ENCODE measurements at places on chromosomes 1 and 21.
A peak's percentile ranks its signal among the peaks of the same experiment; 100 is the strongest.

- peak; percentile 47 for DNase-seq
Observed at GRCh38 chr1:22031214-22031962, 21.1 kb upstream of the CDC42 start.

- no peak for DNase-seq
Observed at GRCh38 chr1:164801246-164801731, 242.3 kb downstream of the PBX1 start.

- DNase-seq: no peak
Observed at GRCh38 chr21:15682186-15682895, 47.4 kb upstream of the USP25 start.

DNA sequence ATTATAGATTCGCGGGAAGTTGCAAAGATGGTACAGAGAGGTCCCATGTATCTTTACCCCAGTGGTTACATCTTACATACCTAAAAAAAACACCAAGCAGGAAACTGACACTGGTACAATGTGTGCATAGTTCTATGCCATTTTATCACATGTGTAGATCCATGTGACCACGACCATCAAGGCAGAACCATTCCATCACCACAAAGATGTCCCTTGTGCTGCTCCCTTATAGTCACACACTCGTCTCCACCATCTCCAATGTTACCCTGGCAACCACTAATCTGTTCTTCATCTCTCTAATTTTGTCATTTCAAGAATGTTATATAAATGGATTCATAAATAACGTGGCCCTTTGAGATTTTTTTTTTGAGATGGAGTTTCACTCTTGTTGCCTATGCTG is 156.9 kb upstream of the MAGI3 start:
- DNase-seq: no peak

DNA sequence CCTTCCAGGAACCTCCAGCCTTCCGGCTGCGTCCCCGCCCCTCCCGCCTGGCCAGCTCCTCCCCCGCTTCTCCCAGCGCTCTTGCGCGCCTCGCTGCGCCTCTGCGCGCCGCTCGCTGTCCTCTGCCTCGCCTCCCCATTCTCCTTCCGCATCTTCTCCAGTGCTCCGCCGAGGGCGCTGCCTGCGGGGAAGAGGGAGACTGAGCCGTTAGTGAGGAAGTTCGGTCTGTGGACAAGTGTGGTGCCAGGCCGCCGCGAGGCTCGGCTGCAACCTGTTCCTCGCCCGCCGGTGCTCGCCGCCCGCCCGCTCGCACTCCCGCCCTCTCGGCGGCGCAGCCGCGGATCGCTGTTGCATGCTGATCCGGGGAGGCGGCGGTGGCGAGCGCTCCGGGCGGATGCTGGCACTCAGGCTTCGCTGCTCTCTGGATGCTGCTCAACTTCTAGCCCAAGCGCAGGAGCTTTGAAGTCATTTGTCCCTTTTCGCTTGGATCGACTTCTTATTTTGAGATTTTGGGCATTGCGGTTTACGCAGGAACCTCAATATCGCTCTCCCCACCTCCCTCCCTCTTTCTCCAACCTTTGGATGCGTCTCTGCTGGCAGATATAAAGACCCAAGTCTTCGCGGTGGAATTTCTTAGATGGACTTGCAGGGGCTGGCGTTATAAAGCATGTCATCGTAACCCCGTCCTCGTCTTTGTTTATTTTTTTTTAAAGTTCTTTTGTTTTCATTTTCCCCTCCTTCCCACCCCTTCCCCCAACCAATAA is 614 bp upstream of the CACNA1E start:
- DNase-seq: peak; percentile 56

- no peak for DNase-seq
Observed at GRCh38 chr1:199821029-199821779, 206.3 kb upstream of the NR5A2 start.

DNA sequence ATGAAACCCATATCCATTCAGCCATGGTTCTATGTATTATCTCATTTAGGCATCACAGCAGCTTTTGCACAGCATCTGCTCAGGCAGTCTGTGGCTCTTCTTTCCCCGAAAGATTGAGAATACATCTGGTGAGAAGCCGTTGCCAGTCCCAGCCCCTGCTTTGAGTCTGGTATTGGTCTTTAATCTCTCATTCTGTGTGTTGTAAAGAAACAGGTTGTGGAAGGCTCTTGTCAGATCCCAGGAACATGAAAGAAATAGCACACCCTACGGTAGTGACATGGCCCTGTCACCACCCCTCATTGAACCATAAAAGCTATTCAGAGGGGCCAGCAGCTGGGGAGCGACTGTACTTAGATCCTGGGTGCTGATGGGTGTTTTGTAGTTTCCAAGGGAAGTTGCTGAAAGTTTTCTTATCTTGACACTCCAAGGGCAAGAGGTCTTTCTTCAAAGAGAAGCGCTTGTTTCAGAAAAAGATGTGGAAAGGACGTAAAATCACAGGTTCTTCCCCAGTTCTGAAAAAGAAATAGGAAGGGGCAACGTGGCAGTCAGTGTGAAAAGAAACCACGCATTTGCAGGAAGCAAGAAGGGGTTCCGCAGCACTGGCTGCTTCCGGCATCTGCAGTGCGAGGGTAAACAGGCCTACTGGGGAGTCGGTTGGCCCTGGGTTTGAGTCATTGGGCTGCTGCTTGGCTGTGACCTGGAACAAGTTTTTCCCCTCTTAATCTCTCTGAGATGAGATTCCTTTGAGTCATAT is 145.0 kb downstream of the DHRS3 start:
- DNase-seq: peak; percentile 86

GRCh38 chr1:5151511-5151910 is 497.1 kb downstream of the AJAP1 start:
- DNase-seq: no peak

- no peak for DNase-seq
Observed at GRCh38 chr1:208058267-208058666, 147.3 kb upstream of the CD34 start.

GRCh38 chr1:205255941-205256780 is 28.4 kb downstream of the TMCC2 start:
- peak; percentile 94 for DNase-seq

- DNase-seq: no peak
Observed at GRCh38 chr1:39164256-39164655, 40.2 kb upstream of the MACF1 start.

DNA sequence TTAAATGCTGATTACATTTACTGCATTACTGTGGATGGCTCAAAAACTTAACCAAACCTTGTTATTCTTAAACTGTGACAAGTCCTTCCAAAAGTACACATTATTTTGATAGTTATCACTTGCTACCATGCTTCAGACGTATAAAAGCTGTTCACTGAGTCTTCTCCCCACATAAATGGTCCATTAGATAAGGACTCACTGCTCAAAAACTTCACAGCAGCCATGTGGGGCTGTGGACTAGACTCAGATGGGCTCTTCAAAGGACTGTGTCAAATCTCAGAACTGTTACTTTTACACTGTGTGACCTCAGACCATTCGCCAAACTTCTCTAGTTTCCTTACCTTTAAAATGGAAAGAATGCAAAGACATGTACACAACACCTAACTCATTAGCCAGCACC is 11.6 kb downstream of the SCAF4 start:
- DNase-seq: no peak

All from activated CD4-positive, alpha-beta T cell treated with anti-CD3 and anti-CD28 coated beads, Interleukin-2, amount 50 U/mL, for 48 hours (primary cell).